ENCODE measurements at places on chromosomes 11 and 22.

DNA sequence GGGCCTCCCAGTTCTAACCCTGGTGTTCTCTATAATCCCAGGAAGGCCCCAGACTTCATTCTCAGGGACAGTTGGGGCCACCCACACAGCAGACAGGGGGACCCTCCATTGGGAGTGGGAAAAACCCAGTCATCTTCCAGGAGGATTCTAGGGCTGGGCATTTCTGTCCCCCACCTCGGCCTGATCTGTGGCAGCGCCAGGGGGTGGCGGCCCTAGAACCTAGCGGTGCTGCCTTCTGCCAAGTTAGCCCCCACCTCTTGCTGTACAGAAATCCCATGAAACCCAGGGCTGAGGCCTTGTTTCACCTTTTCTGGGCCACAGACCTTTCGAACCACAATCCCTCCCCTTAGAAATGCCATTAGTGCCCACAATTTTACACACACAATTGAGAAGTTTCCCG lies 9.6 kb downstream of the CHST1 start:
- DNase-seq, result no peak

GRCh38 chr11:57792870-57793269 lies 31.3 kb downstream of the CTNND1 start:
- no peak for DNase-seq

GRCh38 chr11:127052404-127052803 lies 51.8 kb upstream of the KIRREL3 start:
- DNase-seq, result no peak

GRCh38 chr11:118142081-118142480 lies 10.5 kb downstream of the SCN4B start:
- no peak for DNase-seq

GRCh38 chr11:33376331-33377310 lies 119.4 kb downstream of the HIPK3 start:
- no peak for DNase-seq

GRCh38 chr11:118240999-118241763 lies 11.0 kb downstream of the MPZL3 start:
- DNase-seq, result no peak

DNA sequence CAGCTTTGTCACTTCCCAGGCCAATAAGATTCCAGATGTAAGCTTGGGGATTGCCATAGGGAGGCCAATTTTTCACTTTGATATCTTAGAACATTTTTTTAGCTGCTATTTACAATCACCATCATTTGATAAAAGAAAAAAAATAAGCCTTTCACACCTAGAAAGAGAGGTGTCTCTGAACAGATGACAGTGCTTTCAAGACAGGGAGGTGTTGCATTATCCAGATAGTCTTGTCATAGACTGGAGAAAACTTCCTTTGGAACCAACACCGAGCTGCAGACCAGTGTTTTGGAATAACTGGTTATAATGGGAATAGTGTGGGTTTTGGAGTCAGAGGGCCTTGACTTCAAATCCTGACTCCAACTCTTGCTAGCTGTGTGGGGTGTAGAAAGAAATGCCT lies 101.0 kb downstream of the SLC1A2 start:
- no peak for DNase-seq
